ENCODE measurements at places on chromosomes 7 and 10.

GRCh38 chr10:93861825-93862224 lies 32.0 kb upstream of the SLC35G1 start:
- DNase-seq = no peak

DNA sequence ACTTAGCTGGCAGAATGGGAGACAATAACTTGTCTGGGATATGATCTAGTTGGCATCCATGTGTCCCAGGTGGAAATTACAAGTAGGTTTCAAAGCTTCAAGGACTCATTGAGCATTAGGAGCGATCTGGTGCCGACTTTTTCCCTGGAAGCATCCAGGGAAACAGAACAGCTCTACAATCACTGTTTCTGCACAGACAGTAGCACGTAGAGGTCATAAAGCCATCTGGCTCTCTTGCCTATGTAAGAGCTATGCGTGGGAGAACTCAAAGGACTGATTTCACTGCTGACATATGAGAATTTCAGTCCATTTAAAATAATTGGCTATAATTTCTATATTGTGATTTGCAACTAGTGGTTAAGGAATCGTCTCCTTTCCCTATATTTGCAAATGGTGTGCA lies 791.7 kb downstream of the REEP3 start:
- DNase-seq = no peak

DNA sequence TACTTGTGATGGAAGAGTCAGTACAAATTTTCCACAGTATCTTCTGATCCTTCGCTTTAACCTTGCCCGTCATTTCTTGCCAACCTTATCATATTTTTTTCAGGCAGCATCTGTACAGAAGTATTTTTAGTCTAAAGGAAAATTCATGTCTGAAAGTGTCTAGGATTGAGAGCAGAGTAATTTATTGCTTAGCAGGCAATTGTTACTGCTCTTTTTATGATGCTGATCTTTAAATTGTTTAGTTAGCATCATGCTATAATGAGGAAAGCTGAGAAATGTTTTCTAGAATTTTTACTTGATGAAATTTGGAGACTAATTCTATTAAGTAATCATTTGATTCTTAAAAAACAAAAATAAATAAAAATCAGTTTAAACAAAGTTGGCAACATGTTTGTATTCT lies 20.6 kb downstream of the KAT6B start:
- no peak for DNase-seq

DNA sequence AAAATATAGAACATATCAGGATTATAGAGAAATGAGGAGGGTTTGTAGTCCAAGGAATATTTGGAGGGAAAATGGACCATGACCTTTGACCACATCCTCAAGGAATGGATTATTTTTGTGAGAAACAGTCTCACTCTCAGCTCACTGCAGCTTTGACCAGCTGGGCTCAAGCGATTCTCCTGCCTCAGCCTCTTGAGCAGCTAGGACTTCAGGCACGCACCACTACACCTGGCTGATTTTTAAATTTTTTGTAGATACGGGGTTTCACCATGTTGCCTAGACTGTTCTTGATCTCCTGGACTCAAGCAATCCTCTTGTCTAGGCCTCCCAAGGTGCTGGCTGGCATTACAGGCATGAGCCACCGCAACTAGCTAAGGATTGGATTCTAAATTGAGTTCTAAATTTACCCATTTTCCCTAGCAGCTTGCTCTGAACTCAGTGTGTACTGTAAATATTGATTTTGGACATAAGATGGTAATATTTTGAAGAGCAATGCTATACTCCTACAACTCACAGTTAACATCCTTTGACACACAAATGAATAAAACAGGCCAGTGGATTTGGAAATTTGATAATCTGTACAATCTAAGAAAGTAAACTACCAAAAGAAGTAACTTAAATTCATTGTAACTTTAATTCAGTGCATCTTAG lies 73.8 kb downstream of the TET1 start:
- no peak for DNase-seq

DNA sequence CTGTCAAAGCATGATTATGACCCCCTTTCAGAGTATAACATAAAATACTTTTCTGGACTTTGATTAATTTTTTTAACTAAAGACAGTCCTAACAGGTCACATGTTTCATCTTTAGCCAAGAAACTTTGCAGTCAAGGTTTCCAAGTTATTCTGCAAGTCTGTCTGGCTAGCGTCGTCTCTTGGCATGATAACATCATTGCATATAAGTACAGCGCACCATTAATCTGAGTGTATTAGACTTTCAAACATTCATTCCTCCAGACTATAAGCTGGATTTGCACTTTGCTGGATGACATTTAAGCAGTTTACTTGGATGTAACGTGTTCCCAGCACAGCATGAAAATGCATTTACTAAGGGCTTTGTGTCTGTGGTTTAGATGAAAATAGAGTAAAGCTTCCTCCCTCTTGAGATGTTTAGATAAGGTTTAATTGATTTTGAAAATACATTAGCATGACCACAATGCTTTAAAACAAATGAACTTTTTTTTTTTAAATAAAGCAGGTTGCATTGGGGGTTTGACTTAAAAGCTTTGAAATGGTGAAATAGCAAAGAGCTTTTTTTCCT lies 349.0 kb upstream of the MTPN start:
- DNase-seq = no peak

DNA sequence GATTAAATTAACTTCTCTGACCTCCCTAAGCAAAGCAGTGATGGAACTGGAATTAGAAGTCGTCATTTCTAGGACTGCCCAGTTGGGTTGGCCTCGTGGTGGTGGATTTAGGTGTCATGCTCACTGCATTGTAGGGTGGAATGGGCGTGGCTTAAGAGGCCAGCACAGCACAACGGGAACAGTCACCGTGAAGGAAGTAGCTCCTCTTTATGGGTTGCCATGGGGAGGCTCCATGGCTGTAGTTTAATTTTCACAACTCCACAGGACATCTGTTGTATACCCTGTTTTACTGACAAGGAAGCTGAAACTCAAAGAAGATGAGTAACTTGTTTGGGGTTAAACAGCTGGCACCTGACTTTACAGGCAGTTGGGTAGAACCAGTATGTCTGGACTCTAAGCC lies 208.3 kb downstream of the CELF2 start:
- no peak for DNase-seq

Data from EH (cell line).